Panc1 (cell line): ENCODE measurements at places on chromosomes 5 and 9.

GRCh38 chr9:103949096-103949495, 145.0 kb upstream of the SMC2 start:
- no peak for DNase-seq

DNA sequence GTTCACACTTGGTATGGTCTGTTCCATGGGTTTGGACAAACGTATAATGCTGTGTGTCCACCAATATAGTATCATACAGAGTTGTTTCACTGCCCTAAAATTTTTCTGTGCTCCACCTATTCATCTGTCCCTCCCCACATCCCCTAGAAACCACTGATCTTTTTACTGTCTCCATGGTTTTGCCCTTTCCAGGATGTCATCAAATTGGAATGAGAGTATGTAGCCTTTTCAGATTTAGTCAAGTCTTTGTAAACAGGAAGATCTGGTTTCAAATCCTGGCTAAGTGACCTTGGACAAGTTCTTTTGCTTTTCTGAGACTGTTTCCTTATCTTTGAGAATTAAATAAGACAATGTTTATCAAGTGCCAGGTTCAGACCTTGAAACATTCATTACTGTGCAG, 13.2 kb upstream of the LVRN start:
- DNase-seq: no peak

- DNase-seq: no peak
These were observed 2.5 kb downstream of the TJP2 start for GRCh38 chr9:69176471-69177171.

GRCh38 chr5:79547429-79547822, 33.5 kb upstream of the HOMER1 start:
- no peak for DNase-seq

DNA sequence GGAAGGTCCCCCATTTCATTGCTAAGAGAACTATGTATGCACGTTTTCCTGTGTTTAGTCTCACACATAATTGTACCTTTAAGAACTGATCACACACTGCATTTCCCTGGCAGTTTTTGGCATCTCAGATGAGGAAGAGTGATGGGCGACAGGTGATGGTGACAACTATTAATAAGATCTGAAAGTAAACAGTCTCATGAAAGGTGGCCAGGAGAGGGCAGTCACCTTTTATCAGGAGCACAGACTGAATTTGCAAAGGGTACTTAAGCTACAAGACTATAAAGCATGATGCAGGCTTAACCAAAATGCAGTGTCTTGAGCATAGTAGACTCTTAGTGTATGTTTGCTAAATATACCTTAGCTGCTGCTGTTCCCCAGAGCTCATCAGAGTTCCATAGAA, 91.5 kb downstream of the GHR start:
- DNase-seq: no peak

- DNase-seq: no peak
These were observed 21.3 kb downstream of the OR2V2 start for GRCh38 chr5:181168595-181169118.

GRCh38 chr9:14907696-14908095, 2.5 kb downstream of the FREM1 start:
- no peak for DNase-seq

GRCh38 chr9:38176251-38176650, 107.2 kb upstream of the SHB start:
- no peak for DNase-seq

DNA sequence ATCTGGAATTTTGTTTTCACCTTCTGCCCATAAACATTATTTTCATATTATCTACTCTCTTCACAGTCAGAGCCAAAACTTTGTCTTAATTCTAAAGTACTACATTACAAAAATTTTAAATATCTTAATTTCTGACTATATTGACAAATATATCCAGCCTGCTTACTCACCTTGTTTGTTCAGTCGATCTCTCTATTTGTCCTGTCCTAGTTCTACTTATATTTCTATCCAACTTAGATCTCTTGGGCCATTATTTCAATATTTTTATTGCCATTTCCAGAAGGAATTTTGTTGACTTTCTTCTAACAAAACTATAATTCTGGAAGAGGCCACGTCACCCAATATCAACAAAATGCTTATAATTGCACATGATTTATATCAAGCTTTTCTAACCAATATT, 652.8 kb upstream of the CTNND2 start:
- no peak for DNase-seq

DNA sequence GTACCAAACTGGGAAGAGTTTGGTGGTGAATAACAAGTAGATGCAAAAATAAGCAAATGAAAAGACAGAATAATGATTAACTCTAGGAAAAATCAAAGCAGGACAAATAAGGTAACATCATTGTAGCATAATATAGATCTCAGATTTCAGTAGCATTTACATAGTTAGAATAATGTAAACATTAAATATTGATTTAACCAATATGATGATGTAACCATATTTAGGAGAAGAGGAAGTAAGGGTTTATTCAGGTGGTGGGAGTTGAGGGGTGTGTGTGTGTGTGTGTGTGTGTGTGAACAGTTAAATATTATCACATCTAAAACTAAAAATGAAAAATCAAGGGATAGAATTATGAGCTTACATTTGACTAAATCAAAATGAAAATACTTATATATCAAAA, 143.4 kb downstream of the NPR3 start:
- DNase-seq: no peak

DNA sequence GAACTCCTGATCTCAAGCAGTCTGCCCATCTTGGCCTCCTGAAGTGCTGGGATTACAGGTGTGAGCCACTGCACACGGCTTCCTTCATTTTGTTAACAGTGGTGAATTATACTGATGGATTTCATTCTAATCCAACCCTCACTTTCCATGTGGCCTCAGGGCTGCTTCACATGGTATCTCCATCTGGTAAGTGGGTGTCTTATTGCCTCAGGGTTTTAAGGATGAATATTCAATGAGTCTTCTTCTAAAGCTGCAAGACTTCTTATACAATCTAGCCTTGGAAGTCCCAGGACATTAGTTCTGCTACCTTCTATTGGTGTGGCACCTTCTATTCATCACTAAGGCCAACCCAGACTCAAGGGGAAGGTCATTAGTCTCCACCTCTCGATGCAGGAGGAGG, 8.7 kb upstream of the RASEF start:
- DNase-seq: no peak

DNA sequence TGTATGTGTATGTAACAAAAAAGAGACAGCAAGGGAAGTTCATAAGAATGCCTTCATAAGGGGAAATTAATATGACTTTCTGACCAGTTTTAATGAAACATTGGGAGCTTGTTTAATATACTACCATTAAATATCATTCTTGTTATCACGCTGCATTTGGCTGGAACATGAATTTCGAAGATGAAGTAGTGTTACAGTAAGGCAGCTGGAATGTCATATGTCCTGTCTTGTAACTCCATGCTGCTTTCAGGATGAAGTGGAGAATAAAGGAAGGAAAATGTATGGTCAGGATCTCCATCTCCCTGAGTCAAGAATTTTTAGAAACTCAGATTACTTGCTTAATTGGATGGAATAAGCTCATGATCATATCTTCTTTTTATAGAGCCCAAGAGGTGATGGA, 61.5 kb upstream of the DMAC1 start:
- DNase-seq: no peak

DNA sequence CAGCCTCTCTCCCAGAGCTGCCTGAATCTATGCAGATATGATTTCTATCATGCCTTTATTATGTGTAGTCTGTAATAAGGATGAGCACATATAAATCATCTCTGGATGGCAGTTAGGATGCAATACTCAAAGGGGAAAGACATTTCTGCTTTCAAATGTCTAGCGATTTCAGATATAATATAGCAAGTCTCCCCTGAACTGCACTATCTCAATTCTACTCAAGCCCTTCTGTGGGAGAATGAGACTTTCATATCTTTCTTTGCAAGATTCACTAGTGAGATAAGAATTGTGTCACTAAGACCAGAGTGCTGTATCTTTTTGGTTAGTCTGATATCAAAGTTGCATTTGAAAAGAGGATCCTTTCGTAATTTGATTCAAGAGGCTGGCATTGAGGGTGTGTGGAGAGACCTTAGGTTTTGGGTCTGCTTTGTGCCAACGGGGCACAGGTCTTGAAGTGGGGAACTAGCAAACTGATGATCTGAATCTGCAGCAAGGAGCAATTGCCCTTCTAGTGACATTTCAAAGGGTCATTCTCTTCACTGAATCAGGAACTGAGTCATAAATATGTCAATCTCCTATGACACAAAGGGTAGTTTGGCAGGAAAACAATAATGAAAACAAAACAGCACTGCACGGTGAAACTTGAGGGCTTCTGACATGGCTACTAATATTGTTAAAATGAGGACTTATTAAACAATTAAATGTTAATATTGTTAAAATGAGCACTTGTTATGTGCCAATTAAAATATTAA, 305.5 kb upstream of the CLINT1 start:
- no peak for DNase-seq

DNA sequence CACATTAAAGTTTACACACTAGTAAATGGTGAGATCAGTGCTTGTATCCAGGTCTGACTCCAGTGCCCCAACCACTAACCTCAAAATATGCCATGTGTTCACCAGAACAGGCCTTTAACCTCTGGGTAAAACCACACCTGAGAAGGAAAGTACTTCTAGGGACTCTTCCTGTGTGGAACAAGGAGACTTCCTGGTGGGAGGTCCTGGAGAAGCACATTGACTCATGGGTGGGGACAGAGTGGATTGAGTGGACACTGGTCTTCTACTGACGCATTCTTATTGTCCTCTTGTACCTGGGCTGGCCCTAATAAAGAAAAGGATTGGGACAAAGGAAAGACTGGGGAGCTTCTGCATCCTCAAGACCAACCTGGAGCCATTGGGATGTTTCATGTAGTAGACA, 43.4 kb downstream of the ANGPTL2 start:
- no peak for DNase-seq

GRCh38 chr5:57450991-57451876, 31.4 kb downstream of the ACTBL2 start:
- no peak for DNase-seq

GRCh38 chr5:33837301-33837700, 54.5 kb downstream of the ADAMTS12 start:
- DNase-seq: no peak

DNA sequence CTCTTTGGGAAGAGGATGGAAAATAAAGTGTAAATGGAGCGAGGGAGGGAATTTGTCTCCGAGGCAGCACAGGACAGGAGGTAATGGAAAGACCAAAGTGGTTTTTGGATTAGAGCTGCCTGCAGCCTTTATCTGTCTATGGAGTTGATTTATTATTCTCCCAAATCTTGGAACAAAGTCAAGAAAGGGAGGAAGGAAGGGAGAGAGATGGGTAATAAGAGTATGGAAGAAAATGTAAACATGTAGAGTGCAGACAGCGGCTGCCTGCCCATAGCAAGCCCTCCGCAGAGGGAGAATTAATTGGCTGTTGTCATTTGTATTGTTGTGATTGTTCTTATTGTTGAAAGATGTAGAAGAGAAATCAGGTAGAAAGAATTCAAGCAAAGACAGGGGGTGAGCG, 15.7 kb downstream of the KCNIP1 start:
- DNase-seq: no peak

GRCh38 chr9:86774116-86774515, 173.2 kb downstream of the GAS1 start:
- no peak for DNase-seq

DNA sequence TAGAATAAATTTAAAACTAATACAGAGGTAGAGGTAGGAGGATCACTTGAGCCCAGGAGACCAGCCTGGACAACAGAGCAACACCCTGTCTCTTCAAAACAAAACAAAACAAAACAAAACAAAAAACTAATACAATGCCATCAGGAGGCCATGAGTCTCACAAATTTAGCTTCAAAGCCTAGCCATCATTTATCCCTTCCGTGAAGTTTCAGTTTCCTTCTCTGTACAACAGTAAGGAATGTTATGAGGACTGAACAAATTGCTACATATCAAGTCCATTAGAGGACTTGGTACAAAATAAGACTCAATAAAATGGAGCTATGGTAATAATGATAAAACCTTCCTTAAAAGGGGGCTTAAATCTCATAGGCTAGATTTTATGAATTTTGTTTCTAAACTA, 60.8 kb downstream of the MAPKAP1 start:
- no peak for DNase-seq

DNA sequence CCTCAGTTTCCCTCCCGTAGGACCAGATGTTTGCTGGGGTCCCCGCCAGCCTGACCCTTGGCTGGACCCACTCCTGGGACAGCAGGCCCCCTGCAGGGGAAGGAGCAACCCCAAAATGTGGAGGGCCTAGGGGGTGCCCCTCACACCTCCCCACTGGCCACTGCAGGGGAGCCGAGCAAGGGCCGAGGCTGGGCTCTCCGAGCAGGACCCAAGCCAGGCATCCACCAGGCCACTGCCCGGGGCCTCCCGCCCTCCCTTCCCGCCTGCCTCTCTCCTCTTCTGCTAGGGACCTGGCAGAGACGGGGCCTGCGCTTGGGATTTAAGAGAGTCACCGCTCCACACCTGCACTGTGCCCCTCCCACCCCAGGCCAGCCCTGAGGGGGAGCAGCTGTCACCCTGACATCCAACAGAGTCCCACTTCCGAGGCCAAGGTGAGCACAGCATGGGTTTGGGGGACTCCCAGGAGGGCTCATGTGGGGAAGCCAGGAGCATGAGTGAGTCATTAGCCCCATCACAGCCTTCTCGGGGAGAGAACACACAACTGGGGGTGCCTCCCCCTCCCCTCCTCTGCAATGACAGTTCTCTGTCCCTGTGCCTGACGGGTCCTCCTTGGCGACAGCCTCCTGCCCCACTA, 15.8 kb downstream of the SOHLH1 start:
- DNase-seq: no peak

- no peak for DNase-seq
These were observed 11.3 kb downstream of the SIL1 start for GRCh38 chr5:139186752-139187326.

DNA sequence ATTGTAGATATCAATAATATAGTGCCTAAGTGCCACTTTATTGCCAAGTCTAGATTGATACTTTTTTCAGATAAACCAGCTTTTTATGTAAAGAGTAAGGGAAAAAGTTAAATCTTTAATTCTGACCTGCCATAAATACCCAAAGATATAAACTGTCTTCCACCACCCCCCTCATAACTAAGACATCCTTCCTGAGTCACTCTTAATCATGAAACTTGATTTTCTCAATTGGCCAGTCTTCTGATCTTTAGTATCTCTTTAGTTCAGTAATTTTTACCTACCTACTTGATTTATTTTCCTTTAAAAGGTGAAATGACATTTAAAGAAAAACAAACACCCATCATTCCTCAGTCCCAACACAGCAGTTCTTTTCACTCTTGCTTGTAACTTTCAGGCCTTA, 21.8 kb downstream of the C5orf22 start:
- no peak for DNase-seq

DNA sequence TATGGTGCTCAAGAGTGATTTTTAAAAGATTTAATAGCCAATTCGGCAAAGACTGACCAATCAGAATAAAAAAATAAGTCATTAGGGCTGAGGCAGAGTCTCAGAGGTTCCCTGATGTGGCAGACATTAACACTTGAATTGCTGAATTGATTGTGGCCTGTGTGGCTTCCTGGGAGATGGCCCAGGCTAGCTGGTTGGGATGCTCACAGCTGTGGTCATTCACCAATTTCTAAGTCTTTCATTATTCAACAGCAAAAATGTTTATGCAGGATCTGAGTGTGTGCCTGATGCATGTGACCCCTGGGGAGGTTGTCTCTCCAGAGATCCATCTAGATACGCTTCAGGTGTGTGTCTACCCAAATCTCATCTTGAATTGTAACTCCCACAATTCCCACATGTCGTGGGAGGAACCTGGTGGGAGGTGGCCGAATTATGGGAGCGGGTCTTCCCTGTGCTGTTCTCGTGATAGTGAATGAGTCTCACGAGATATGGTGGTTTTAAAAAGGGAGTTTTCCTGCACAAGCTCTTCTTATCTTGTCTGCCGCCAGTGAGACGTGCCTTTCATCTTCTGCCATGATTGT, 632.6 kb upstream of the SEMA6A start:
- no peak for DNase-seq

- DNase-seq: no peak
These were observed 457.3 kb downstream of the DMAC1 start for GRCh38 chr9:7342229-7342628.
